Stimulated activated naive CD8-positive, alpha-beta T cell treated with anti-CD3 and anti-CD28 coated beads, Interleukin-15, Interleukin-2, amounts not matched to agents 100 U/mL and 50 U/mL, for 24 hours (primary cell): ENCODE measurements at places on chromosomes 13 and 19.
A peak's percentile ranks its signal among the peaks of the same experiment; 100 is the strongest.

- no peak for DNase-seq
Measured at GRCh38 chr13:83057119-83057518, 825.2 kb downstream of the SLITRK1 start.

DNA sequence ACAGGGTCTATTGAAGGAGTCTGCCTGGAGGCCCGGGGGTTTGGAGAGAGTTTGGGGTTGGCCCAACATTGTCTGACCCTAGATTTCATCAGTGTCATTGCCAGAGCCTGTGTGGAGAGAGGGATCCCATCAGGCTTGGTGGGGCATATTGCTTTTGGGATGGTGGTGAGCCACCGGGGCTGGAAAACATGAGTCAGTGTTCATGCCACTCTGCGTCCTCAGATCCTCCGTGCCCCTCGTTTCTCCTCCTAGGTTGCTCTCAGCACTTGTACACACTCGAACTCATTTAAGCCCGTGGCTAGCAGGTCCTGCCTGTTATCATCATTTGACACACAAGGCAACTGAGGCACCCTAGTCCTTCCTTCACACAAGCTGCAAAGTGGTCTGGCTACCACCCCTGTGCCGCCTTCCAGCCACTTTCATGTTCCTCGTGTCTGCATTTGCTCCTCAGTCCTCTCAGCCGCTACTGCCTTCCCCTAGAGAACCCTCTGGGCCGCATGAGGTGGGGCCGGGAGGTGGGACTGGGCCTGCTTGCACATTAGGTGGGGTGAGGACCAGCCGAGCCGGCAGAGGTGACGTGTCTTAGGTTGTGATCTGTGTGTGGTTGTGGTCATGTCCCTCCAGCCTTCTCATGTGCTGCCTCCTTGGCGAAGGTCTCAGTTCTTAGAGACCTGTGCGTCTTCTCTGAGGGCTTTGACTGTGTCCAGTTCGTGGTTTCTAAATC, 3.6 kb downstream of the NACC1 start:
- peak; percentile 51 for DNase-seq

DNA sequence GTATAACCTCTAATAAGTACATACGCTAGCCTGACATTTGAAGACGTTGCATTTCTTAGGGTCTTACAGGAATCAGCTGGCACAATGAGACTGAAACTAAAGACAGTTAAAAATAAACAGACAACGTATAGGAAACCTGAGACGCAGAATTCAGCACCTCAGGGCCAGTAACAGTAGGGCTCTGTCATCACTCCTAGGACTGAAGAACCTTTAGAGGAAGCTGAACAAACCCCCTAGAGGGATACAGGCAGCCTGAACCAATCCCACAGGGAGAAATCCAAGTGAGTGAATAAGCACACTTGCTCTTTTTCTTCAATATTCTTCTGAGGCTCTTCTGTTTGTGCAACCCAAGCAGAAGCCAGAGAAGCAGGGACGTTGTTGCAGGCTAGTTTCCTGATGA, 53.9 kb upstream of the KLHL1 start:
- no peak for DNase-seq

- DNase-seq, result peak; percentile 52
Measured at GRCh38 chr19:2235381-2236063, 607 bp downstream of the PLEKHJ1 start.

- DNase-seq, result no peak
Measured at GRCh38 chr13:20002787-20003186, 44.3 kb downstream of the ZMYM2 start.

DNA sequence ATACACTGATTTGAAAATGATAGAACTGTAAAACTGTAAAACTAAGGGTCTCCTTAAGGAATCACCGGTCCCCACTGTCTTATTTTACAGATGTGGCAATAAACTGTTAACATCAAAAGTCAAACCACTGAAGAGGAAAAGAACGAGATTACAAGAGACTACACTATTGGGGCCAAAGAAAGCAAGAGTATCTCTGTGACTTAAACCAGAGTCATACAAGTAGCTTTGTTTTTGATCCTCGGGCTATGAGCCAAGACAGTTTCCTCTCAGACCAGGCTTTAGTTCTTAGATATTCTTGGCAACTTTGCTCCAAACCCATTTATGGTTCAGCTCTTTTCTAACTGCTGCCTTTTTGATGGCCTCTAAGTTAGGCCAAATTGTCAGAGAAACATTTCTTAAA, 113.8 kb downstream of the TBC1D4 start:
- DNase-seq, result no peak

GRCh38 chr13:75458696-75459422, 23.1 kb downstream of the TBC1D4 start:
- no peak for DNase-seq

GRCh38 chr13:20436505-20436904, 89.2 kb downstream of the CRYL1 start:
- no peak for DNase-seq

DNA sequence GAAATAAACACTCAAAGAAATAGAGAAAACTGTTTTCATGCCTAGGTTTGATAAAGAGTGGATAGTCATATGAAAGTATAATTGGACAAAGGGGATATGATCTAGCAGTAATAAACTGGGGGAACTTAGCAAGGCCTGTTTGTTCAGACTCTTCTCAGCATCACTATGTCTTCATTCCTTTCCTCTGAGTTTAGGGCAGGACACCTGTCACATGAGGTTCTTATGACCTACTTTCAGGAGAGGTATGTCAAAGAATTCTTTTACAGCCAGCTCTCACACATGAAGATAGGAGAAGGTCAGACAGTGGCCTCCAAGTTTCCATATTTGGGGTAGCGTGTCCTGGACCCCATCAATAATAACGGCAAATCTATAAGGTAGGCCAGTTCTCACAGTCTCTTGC, 11.4 kb upstream of the RFXAP start:
- DNase-seq, result no peak

GRCh38 chr13:112567161-112567862, 20.6 kb downstream of the TUBGCP3 start:
- DNase-seq, result no peak

GRCh38 chr13:113129921-113130750, 7.5 kb downstream of the F10 start:
- DNase-seq, result peak; percentile 55

- no peak for DNase-seq
Measured at GRCh38 chr19:5592531-5593342, 25.0 kb upstream of the TINCR start.

- DNase-seq, result no peak
Measured at GRCh38 chr13:60282708-60283107, 114.3 kb upstream of the TDRD3 start.

- DNase-seq, result no peak
Measured at GRCh38 chr19:4360081-4360569, 16.8 kb downstream of the MPND start.

- no peak for DNase-seq
Measured at GRCh38 chr13:103325672-103326071, 259.5 kb upstream of the SLC10A2 start.

DNA sequence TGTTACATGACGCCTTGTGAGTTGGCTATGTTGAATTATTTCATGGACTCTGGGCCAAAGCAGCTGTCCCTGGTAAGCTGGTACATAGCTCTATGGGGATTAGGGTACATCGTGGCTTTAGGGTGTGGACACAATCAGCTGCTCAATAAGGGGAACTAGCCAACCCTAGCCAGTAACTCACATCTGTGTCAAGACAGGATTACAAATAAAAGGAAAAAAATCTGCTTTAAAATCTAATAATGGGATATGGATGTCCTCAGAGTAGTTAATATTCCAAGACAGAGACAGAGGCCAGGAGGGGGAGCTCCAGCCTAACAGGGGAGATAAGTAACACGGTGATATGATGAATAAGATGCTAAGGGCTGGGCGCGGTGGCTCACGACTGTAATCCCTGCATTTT, 21.1 kb upstream of the ZNF766 start:
- DNase-seq, result peak; percentile 62

- DNase-seq, result peak; percentile 46
Measured at GRCh38 chr19:5691822-5692722, 2.0 kb downstream of the RPL36 start.

DNA sequence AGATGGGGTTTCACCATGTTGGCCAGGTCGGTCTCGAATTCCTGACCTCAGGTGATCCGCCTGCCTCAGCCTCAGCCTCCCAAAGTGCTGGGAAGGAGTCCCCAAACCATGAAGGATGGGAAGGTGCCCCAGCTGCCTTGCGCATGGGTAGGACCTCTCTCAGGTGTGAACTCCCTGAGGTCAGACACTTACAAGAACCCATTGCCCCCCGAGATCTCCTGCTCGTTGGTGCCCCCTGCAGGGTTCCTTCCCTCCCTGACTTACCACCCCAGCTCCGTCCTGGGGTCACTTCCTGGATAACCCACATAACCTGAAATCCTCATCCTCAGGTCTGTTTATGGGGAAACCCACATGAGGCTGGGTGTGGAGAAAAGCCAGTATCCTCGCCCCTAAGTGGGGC, 41.7 kb downstream of the UNC13A start:
- peak; percentile 32 for DNase-seq

- DNase-seq, result peak; percentile 81
Measured at GRCh38 chr19:1122972-1123363, 19.2 kb downstream of the GPX4 start.

DNA sequence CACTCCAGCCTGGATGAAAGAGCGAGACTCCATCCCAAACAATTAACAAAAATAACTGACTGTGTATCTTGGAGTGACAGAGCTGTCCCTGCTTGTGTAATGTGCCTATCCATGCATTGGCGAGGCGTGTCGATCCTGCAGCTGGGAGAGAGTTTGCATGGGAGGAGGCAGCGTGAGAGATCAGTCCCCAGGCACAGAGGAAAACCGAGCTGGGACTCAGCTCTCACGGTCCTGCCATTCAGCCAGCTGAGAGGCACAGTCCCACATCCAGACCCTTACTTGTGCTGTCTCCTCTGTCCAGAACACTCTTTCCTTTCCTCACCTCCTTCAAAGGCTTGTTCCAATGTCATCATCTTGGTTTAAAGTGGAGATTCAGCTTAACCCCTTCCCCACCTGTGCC, 11.9 kb upstream of the SULT2B1 start:
- DNase-seq, result no peak

DNA sequence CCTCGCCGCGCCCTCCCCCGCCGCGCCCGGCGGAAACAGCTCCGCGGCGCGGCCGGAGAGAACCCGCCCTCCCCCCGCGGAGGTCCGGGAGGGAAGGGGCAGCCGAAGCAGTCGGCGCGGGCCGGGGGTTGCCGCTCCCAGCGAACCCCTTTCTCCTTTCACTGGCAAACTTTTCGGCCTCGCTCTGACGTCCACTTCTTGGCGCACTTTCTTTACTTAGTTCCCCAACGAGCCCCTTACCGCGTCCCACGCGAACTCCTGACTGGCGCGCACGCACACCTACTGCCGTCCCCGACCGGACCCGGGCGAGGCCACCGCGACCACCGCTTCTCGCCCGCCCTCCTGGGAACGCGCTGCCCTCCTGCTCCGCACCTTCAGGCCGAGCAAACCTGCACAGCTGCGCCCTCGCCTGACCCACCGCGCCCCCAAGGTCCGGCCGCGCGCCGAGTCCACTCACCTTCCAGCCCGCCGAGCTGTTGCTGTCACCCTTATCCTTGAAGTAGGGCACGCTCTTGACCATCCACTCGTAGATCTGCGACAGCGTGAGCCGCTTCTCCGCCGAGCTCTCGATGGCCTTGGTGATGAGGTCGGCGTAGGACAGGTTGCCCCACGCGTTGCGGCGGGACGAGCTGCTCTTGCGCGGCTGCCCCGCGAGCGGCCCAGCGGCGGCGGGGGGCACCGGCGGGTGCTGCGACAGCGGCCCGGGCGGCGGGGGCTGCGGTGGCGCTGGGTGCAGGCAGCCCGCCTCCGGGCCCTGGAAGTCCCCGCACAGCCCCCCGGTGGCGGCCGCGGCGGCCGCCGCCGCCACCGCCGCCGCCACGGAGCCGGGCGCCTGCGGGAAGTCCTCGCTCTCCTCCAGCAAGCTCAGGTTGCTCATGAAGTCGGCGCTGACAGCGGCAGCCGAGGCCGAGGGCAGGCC, 1.1 kb downstream of the FOXO1 start:
- peak; percentile 56 for DNase-seq

GRCh38 chr13:74090869-74091605, 43.2 kb downstream of the KLF12 start:
- DNase-seq, result no peak

DNA sequence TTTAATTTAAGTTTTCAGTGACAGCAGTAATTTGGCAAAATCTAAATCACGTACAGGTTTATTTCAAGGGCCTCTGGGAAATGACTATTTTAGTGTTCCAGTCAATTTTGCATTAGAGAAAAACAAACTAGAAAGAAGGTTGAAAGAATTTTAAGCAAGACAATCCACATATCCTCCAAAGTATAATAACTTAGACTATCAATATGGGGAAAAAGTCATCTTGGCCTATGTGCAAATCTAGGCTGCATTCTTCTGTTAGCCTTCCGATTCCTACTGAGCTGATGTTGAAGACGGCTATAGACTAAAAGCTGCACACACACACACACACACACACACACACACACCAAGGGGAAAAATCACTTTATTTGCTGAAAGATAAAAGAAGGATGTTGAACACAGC, 81.3 kb downstream of the SLITRK6 start:
- DNase-seq, result no peak

DNA sequence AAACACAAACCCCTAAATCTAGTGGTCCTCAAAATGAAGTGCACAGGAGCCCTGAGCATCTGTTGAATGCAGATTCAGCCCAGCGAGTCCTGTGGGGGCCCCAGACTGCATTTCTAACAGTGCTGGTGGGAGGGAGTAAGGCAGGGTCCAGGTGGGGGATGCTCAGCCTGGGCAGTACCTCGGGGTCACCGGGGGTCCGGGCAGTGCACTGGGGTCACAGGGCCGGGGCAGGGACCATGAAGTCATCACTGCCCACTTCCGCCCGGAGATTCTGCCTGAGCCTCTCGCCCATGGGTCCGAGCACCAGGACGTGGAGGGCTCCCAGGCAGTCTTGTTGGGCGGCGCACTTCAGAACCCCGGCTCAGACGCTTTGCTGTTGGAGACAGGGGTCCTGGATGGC, 838 bp upstream of the ATP4B start:
- DNase-seq, result no peak
